ENCODE measurements at places on chromosomes 4 and X. TPM values are rescaled to one million over a fixed set of nuclear protein-coding genes. Genes with fewer than 3 reads are reported as not detected.
A peak's percentile ranks its signal among the peaks of the same experiment; 100 is the strongest.

The UGT2B17 gene
- not detected for total RNA-seq

The ZNF157 gene
- total RNA-seq, result 0.31 TPM

The BGN gene
- total RNA-seq, result not detected

The GABRG1 gene
- total RNA-seq, result not detected

The VSIG1 gene
- not detected for total RNA-seq

The GAGE12E gene
- total RNA-seq, result not detected

The TMEM31 gene
- total RNA-seq, result not detected

The AMER1 gene
- total RNA-seq, result 4.0 TPM

The RNF128 gene
- not detected for total RNA-seq

The SMIM31 gene
- total RNA-seq, result not detected

DNA sequence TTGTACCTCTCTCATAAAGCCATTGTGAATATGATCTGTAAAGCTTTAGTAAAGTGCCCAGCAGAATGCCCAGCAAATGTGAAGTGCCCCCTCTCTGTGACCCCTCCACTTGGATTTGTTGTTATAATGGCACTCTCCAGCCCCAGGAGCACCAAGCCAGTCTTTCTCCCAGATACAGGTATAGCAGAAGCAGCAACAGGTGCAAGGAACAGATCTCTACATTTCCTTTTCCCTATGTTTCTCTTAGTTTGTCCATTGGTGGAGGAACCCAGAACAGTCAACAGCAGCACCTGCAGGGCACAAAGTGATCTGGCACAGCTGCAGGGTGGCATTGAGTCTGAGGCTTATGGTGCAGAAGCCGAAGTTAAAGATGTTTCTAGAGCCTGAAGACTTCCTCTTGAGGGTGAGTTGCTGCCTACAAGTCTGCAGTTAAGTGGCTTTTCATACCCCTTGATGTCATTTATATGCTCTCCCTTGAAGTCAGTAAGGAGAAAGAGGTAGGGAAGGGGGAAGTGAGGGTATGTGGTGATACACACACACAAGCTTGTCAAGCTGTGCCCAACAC is 16.1 kb upstream of the CXCL3 start:
- H3K36me3 ChIP-seq, result no peaks in the 10 kb centered on the region
- no peak overlapping the region for H3K27ac ChIP-seq
- no peaks in the 10 kb centered on the region for H3K4me1 ChIP-seq
- H3K4me3 ChIP-seq, result no peak overlapping the region
- no peaks in the 10 kb centered on the region for H3K27me3 ChIP-seq

DNA sequence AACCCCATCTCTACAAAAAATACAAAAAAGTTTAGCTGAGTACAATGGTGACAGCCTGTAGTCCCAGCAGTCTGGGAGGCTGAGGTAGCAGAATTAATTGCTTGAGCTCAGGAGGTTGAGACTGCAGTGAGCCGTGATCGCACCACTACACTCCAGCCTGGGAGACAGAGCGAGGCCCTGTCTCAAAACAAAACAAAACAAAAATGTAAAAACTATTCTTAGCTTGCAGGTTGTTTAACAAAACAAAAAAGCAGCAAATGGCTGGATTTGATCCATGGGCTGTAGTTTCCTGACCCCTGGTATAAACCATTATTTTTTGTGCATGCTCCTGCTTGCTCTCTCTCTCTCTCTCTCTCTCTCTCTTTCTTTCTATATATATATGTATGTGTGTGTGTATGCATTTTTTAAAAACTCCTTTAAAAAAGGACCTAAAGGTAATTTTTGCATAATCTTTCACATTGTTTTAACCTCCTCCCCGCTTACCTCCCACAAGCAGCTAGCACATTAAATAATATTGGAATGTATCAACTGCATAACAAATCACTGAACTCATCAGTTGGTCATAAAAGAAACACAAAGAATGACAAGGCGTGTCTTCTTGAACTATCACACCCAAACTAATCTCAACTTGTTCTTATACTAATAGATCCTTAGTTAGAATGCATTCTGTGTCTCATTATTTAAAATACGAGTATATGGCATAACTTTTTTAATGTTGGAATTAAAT is 4.8 kb downstream of the AREG start:
- H3K27ac ChIP-seq, result no peak overlapping the region
- DNase-seq, result no peak
- H3K36me3 ChIP-seq, result no peaks in the 10 kb centered on the region
- H3K4me1 ChIP-seq, result peaks cover 4% of the 10 kb centered on the region

DNA sequence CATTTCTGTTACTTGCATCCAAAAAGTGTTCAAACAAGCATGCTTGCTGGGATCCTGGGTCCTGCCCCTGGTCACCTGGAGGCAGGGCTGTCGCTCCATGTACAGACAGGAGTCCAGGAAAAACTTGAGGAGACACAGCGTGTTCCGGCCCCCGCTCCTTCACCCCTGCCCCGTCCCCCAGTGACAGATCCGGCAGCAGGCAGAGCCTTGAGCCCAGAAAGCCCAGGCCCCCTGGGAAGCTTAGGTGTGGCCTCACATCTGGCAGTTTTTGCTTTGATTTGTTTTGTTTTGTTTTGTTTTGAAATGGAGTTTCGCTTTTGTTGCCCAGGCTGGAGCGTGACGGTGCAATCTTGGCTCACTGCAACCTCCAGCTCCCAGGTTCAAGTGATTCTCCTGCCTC is 67.0 kb downstream of the TRMT44 start:
- no peaks in the 10 kb centered on the region for H3K4me1 ChIP-seq
- no peak overlapping the region for H3K27ac ChIP-seq
- no peak overlapping the region for H3K4me3 ChIP-seq

DNA sequence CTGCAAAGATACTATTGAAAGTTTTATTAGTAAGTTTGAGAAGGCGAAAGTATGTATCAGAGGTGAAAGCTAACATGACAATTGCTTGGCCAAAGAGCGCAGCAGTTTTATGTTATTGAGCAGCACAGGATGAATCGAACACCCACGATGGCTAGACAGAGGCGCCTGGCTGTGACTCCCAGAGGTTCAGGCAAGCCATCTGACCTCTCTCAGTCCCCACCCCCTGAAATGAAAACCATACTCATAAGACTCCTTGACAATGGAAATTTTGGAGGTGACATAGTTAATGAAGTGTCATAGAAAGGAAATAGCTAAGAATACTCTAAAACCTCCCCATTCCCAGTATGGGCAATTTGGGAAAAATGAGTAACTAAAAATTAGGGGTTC is 70.6 kb downstream of the MGST2 start:
- peak overlapping the region; percentile 42 for H3K4me3 ChIP-seq
- H3K27me3 ChIP-seq, result peaks cover 37% of the 10 kb centered on the region
- no peak for DNase-seq
- H3K4me1 ChIP-seq, result peaks cover 9% of the 10 kb centered on the region

- DNase-seq, result no peak
- H3K27ac ChIP-seq, result no peak overlapping the region
- H3K27me3 ChIP-seq, result no peaks in the 10 kb centered on the region
- H3K36me3 ChIP-seq, result no peaks in the 10 kb centered on the region
- H3K4me1 ChIP-seq, result no peaks in the 10 kb centered on the region
These were observed 969.1 kb upstream of the PCDH10 start for GRCh38 chr4:132180020-132180427.

- H3K27ac ChIP-seq, result no peak overlapping the region
- DNase-seq, result no peak
- H3K4me1 ChIP-seq, result no peaks in the 10 kb centered on the region
- H3K27me3 ChIP-seq, result no peaks in the 10 kb centered on the region
- no peaks in the 10 kb centered on the region for H3K36me3 ChIP-seq
These were observed 43.9 kb downstream of the RASSF6 start for GRCh38 chr4:73576381-73576780.

GRCh38 chr4:112448306-112449132 is 67.5 kb downstream of the NEUROG2 start:
- no peaks in the 10 kb centered on the region for H3K4me1 ChIP-seq
- no peak overlapping the region for H3K4me3 ChIP-seq
- H3K27me3 ChIP-seq, result no peaks in the 10 kb centered on the region

DNA sequence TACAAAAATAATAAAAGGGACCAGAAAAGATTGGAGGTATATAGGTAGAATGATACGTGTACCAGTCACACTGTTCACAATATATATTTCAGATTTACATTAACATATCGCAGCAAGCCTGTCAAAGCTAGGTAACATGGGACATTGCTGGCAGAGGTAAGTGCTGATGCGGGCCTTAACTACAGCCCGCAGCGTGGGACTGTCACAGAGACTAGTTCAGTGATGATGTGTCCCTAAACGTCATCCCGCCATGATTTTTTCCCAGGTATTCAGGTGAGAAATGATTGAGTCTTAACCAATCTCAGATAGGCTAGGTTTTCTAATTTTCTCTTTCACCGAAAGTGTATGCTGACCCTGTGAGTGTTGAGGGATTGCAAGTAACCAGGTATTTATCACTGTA is 7.8 kb upstream of the ATXN3L start:
- no peak overlapping the region for H3K4me3 ChIP-seq
- H3K36me3 ChIP-seq, result no peaks in the 10 kb centered on the region
- no peaks in the 10 kb centered on the region for H3K27me3 ChIP-seq
- no peak overlapping the region for H3K27ac ChIP-seq
- H3K4me1 ChIP-seq, result peaks cover 10% of the 10 kb centered on the region

DNA sequence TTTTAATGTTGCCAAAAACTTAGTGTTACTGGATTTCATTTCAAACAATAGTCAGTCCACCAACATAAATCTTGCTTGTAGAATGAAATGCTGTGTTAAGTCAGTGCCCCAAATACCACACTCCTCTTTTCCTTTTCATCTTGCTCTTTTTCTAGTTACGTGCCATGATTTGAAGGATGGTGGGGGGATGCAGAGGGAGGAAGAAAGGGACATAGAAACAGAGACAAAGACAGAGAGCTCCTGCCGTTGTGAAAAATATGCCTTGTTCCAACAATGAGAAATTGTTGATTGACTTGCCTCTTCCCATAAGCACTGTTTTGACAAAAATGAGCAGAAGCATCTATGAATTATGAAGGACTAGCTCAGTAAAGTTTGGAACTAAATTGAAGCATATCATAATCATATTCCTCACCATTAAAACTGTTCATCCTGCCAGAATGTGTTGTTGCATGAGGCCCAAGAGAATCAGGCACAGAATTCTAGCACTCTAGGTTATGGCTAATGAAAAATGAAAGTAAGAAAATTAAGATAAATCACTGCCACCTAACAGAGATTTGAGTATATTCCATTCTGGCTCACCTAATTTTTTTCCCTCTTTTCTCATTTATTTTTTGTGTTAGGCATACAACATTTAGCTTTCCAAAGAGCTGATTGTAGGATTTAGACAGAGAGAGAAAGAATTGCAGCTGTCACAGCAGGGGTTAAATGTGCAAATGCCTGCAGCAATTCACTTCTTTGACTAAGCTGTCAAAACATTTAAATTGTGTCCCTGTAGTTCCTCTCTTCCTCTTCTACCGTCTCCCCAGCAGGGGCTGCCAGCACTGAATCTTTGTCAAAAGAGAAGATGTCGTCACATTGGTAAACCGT is 111.6 kb upstream of the PTPN13 start:
- no peak overlapping the region for H3K4me3 ChIP-seq
- H3K36me3 ChIP-seq, result no peaks in the 10 kb centered on the region
- no peaks in the 10 kb centered on the region for H3K4me1 ChIP-seq

GRCh38 chr4:3256230-3257102 is 7.5 kb downstream of the MSANTD1 start:
- no peaks in the 10 kb centered on the region for H3K36me3 ChIP-seq
- no peaks in the 10 kb centered on the region for H3K27me3 ChIP-seq
- H3K27ac ChIP-seq, result no peak overlapping the region
- DNase-seq, result no peak
- H3K4me3 ChIP-seq, result no peak overlapping the region
- H3K4me1 ChIP-seq, result no peaks in the 10 kb centered on the region

- H3K27ac ChIP-seq, result no peak overlapping the region
- H3K36me3 ChIP-seq, result no peaks in the 10 kb centered on the region
- H3K4me1 ChIP-seq, result no peaks in the 10 kb centered on the region
These were observed 17.2 kb downstream of the ANXA3 start for GRCh38 chr4:78568640-78569305.

Data from natural killer cell treated with Interleukin-12 subunit alpha and Interleukin-12 subunit beta and Interleukin-15 and Interleukin-18, amount 100 ng/mL, for 72 hours (primary cell).